ENCODE measurements at places on chromosomes 3 and 15.

- DNase-seq = peak; percentile 35
Measured at GRCh38 chr3:64214381-64215018, 10.8 kb downstream of the PRICKLE2 start.

- DNase-seq = no peak
Measured at GRCh38 chr3:128412180-128413002, 54.3 kb downstream of the DNAJB8 start.

DNA sequence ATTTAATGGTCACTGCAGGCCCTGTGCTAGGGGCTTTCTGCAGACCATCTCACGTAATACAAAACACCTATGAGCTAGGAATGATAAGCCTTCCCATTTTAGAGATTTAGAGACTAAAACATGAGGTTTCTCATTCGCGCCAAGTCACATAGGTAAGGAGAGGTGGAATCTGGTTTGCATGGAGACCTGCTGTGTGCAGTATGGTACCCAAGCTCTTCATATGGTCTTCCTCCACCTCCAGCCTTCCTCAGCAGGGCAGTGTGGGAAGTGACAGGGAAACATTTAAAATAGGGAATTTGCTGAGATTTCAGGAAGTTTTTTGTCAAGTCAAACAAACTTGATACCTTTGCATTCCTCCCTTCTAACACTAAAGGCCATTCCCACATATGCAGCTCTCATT lies 337.6 kb downstream of the IL20RB start:
- no peak for DNase-seq

- DNase-seq = peak; percentile 79
Measured at GRCh38 chr15:29925227-29926082, 103.2 kb upstream of the TJP1 start.

- peak; percentile 41 for DNase-seq
Measured at GRCh38 chr3:22361521-22361920, 610.5 kb upstream of the ZNF385D start.

DNA sequence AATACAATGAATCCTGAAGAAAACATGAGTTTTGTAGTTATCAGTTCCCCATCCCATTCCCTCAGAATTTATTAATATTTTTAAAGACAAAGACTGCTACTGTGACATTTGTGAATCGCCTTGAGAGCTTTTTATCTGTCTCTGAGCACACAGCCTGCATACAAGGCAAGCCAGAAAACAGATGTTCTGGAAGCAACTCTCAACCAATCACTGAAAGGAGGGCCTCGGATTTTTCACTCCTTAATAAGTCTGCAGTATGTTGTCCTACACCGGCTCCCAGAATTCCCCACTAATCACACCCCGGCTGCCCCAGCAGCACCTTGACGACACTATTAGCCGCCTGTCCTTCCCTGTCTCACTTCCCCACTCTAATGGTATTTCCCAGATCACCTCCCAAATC lies 138.5 kb downstream of the ZNF621 start:
- DNase-seq = no peak

DNA sequence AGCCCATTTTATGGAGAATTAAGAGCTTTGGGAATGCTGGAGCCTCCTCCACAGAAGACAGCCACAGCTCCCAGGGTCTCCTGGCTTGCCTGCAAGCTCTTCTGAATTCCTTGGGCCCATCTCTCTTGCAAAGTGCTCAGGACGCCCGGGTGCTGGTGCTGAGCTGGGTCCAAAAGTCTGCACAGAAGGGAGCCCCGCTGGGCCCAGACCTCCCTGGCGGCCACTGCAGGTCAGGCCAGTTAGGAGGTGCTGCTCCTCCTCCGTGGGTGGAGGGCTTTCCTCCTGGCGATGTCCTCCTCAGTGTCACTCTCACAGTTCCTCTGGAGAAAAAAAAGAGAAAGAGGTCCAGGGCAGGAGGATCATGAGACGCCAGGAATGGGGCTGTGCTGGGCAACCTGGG lies 74.5 kb upstream of the HERC1 start:
- no peak for DNase-seq

GRCh38 chr15:76260246-76260938 lies 50.9 kb downstream of the ETFA start:
- no peak for DNase-seq

GRCh38 chr3:171900446-171900845 lies 57.3 kb downstream of the TMEM212 start:
- DNase-seq = no peak

Measured in fibroblast of skin of scalp (primary cell).